ENCODE measurements at places on chromosomes 2 and 18.

GRCh38 chr2:55224761-55225261 lies 7.3 kb downstream of the CLHC1 start:
- ATAC-seq: no peak

DNA sequence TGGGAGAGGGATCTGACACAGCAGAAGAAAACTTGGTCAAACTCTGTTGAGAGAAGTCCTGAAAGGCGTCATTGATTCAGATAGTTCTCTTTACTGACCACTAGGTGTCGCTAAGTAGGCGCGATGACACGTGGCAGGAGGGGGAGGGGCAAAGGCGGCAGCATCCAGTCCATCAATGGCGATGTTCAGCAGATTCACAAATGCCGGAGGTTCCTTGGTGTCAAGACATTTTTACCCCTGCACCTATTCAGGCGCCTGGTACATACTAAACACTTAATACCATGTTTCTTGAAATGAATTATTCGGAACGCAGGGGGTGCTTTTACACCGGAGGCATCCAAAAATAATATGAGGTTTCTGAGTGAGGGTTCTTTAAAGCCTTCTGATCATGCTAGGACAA lies 3.0 kb upstream of the PLEK start:
- peak; percentile 97 for ATAC-seq

DNA sequence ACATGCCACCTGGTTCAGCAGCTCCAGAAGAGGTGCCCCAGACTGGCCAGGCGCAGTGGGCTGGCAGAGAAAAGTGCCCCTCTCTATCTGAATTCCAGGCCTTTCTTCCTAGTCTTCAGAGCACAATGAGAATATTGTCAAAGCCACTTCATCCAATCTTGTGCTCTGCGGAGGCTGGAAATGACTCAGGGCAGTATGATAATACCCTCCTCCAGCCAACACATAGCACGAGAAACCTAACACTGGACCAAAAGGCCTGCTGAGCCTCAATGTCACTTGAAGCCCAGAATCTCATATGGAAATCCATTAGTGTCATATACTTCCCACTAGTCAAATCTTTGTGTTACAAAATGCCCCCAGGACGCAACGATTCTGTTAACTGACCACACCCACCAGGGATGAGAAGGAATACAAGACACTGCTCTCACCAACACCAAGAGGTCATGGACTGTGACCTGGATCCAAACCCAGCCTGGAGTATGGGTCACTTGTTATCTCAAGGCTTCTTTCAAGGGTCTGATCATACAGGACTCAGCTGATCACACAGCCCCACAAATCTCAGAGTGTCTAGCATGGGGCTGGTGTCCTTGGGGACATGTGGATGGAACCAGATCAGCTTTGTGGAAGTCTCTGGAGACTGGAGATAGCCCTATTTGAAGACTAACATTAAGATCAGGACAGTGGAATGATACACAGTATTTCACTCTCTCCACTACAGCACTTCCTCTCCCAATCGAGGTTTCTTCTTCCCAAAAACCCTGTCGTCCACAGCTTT lies 10.1 kb downstream of the KIF3C start:
- no peak for ATAC-seq

GRCh38 chr2:222024932-222025880 lies 273.6 kb downstream of the PAX3 start:
- no peak for ATAC-seq

DNA sequence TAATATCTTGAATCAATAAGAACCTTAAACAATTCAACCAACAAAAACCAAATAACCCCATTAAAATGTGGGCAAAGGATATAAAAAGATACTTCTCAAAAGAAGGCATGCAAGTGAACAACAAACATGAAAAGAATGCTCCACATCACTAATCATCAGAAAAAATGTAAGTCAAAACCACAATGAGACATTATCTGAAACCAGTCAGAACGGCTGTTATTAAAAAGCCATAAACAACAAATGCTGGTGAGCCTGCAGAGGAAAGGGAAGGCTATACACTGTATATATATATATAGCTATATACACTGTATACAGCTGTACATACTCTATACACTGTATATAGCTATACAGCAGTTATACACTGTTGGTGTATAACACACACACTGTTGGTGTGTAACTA lies 47.8 kb upstream of the GALNT13 start:
- ATAC-seq: no peak
